ELR (cell line): ENCODE measurements at places on chromosomes 4 and X.

DNA sequence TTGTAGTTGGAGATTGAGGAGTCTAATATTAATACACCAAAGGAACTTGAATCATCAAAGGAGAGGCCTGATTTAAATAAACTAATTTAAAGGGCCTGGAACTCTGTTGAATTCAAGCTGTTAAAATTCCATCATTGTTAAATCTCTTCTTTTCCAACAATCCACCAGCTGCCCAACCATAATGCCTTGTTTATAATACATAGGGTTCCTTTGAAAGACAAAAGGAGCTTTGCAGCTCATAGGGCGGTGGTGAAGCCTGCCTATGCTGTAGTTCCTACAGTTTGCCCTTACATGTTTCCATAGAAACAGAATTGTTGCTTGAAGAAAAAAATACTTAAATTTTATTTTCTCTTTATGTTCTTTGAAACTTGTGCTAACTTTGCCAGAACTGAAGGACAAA lies 102.8 kb downstream of the GLUD2 start:
- DNase-seq = no peak

DNA sequence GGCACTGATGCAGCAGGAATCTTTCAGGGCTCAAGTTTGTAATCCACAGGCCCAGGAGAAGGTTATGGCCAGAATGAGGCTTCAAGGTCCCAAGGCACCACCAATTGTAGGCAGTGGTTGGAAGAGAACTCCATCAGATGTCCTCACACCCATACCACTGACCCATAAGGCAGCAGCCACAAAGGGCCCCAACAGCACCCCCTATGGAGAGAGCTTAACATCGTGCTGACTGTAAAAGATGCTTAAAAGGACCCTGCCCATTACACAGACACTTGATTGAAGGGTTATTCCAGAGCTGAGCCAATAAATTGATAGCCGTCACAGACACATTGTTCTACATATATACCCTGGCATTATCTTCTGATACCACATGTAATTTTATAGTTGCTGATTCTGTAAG lies 113.7 kb downstream of the SOWAHB start:
- peak; percentile 34 for DNase-seq

DNA sequence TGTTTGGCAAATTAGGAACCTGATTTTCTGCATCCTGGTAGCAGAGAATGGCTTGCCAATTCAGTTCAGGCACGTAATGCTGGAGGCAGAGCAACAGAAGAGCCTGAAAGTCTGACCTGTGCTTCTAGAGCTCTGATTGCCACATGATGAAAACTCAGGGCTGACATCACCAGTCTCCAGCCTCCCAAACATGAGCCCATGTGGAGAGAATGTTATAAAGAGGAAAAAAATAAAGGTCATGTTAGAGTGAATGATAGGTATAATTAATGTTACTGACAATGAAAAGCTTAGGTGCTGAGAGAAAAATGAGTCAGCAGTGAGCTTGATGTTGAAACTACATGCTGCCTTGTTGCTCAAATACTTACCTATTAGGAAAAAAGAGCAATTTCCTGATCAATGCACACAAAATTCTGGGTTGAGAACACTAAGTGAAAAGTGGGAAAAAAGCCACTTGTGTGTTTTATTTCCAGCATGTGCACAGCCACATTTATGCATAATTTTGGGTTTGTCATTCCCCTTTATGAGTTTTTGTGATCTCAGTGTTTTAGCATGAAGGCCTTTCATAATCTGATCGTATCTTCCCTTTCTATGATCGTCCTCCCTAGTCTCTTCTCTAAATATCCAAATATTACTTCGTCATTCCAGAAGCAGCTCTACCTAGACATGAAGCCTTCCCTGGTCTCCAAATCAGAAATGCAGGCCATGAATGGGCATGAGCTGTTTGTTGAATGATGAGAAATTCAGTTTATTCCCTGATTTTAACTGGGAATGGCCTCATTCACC lies 113.3 kb upstream of the CPEB2 start:
- no peak for DNase-seq

- no peak for DNase-seq
Measured at GRCh38 chrX:45381366-45381765, 180.7 kb upstream of the DIPK2B start.

GRCh38 chrX:38831949-38832348 lies 30.7 kb downstream of the MID1IP1 start:
- DNase-seq = no peak

DNA sequence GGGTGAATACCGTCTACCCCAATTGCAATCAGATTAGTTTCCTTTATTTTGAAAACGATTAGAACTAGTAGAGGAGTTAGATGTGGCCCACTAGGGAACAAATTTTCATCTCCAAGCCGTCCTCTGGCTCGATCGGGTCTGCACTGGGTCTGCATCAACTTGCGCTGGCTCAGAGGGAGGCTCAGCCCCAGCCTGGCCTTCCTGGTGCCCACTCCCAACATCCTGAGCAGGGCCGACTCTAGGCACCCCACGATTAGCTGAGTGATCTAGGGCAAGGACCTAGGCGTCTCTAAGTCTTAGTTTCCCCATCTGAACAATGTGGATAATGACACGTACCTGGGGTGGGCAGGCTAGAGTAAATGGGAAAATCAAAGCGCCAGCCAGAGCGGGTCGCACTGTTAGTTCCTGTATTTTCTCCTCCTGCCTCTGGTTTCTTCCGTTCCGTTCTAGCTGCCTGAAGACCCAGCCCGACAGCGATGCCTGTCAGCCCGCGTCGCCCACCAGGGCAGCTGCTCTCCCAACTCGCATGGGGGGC lies 7.7 kb upstream of the HAND2 start:
- no peak for DNase-seq

DNA sequence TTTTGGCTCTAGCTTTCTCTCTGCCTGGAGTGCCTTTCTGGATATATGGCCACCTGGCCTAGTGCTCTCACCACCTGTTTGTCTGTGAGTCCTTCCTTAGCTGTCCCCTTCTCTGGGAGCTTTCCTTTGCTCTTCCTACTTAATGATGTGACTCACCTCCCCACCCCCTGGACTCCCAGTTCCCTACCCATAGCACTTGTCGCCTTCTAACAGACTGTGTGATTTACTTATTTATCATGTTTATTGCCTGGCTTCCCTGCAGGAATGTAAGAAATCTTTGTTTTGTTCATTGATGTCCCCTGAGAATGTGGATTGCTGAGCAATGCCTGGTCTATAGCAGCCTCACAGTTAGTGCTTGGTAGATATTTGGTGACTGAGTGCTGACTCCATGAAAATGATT lies 18.9 kb downstream of the ADD1 start:
- DNase-seq = peak; percentile 48

GRCh38 chr4:20017070-20017776 lies 234.5 kb upstream of the SLIT2 start:
- DNase-seq = no peak

DNA sequence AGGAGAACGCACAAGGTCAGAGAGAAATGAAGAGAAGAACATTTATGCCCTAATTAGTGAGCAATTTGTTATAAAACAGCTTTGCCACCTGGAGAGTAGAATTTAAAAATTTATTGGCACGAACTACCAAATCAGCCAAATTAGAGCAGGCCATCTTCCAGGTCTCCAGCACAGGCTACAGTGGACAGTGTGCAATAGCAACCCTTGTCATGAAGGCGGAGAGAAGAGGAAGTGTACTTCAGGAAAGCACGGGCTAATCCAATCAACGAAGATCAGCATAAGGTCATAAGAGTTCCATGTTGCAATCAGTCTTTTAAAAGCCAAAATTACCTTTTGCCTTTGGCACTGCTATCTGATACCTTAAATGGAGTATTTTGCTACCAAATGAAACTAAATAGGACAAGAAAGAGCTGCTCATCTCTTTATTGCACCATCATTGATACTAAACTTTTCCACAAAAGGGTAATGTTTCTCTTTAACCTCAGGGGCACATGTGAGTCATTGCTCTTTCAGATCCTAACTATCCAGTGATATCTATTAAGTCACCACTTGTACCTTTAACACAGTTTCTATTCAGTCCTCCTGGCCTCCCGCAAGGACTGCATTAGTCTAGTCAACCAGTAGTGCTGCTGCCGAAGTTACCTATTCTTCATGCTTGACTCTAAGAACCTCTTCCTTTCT lies 19.9 kb downstream of the ANK2 start:
- DNase-seq = peak; percentile 36

DNA sequence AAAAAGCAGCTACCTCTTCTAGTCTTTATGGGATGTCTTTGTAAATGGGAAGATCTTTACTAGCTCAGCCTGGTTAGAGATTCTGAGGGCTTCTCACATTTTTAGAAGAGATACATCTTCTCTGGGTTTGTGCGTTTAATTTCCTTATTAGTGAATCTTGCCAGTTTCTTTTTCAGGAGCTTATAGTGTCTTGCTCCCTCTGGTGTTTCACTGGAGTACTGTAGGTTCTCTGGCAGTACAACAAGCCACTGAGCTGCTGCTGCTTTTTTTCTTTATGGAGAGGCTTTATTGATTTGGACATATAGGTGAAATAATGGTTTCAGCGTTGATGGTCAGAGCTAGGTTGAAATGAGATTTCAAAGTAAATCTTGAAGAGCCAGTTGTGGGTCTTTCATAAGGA lies 82.9 kb downstream of the LAS1L start:
- peak; percentile 35 for DNase-seq

DNA sequence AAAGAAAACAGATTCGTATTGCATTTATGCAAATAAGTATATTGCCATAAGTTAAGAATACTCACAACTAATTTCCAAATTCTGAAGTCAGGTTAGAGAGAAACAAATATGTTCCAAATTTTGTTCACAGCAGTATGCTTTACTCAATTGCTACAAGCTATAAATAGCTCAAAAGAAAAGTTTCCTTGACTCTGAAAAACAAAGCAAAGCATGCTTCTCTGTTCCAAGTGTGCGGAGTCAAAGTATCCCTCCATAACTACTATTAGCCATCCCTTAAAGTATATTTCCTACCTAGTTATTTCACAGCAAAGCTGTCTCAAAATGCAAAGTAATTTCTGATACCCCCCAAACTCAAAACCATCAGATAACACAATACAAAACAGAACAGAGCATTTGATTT lies 47.3 kb downstream of the MGST2 start:
- no peak for DNase-seq

- no peak for DNase-seq
Measured at GRCh38 chr4:41425650-41426049, 112.3 kb upstream of the LIMCH1 start.

GRCh38 chr4:109912706-109913595 lies at the start of gene EGF:
EGF (plus strand) TSS chr4:109912883; CDS start chr4:109913336, 453 bp downstream.
- DNase-seq = peak; percentile 35

DNA sequence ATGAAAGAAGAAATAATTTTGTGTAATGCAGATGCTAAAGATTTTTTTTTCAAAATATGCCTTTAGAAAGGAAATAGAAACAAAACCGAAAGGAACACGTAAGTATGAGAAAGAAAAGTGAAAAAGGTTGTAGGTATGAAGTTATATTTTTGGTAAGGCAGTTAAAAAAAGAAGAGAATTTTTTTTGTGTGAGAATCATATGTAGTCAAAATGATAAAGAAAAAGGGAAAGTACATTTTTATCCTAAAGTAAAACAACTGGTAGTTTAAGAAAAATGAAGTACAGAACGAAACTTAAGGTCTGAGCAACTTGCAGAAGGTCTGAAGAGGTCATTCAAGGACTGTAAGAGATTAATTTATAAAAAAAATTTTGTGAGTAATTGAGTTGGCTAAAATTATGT lies 164.0 kb upstream of the TRAM1L1 start:
- DNase-seq = no peak

GRCh38 chr4:128334256-128334655 lies 46.6 kb upstream of the PGRMC2 start:
- DNase-seq = no peak

DNA sequence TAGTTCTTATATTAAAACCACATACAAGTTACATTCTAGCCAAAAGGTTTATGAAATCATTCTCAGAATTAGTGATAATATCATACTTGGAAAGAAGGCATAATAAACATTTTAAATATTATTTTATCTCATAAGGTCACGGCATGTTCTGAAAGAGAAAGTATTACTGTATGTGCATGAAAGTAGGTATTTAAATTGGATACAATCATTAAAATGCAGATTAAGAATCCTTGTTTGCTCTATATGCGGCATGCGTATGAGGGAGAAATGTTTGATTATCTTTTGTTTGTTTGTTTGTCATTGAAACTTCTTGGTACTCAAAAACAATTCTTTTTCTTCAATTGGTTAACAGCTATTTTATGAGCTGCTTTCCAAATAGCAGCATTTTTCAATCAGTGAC lies 183.9 kb upstream of the TLL1 start:
- DNase-seq = no peak

- DNase-seq = no peak
Measured at GRCh38 chr4:95830651-95831050, 9.2 kb upstream of the PDHA2 start.

GRCh38 chr4:8427761-8428287 lies 12.7 kb downstream of the ACOX3 start:
- peak; percentile 37 for DNase-seq

GRCh38 chrX:56618323-56618722 lies 54.9 kb downstream of the UBQLN2 start:
- no peak for DNase-seq

GRCh38 chr4:26873391-26874026 lies 12.9 kb downstream of the STIM2 start:
- DNase-seq = no peak

- no peak for DNase-seq
Measured at GRCh38 chrX:1564750-1565683, 26.4 kb upstream of the AKAP17A start.

DNA sequence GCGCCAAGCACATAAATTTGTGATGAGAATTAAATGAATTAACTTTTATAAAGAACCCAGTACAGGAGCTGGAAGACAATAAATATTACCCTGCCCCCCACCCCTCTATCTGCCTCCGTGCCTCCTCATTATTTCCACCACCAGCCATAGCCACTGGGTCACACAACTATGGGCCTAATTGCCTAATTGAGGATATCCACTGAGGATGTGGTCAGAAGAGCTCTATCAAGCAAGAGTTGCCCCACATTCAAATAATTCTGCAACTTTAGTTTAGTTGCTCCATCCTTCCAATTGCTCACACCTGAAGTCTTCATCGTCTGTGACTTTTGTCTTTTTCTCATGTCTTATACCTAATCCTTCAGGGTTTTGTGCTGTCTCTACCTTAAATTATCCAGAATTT lies 9.5 kb upstream of the CXCL8 start:
- DNase-seq = no peak

DNA sequence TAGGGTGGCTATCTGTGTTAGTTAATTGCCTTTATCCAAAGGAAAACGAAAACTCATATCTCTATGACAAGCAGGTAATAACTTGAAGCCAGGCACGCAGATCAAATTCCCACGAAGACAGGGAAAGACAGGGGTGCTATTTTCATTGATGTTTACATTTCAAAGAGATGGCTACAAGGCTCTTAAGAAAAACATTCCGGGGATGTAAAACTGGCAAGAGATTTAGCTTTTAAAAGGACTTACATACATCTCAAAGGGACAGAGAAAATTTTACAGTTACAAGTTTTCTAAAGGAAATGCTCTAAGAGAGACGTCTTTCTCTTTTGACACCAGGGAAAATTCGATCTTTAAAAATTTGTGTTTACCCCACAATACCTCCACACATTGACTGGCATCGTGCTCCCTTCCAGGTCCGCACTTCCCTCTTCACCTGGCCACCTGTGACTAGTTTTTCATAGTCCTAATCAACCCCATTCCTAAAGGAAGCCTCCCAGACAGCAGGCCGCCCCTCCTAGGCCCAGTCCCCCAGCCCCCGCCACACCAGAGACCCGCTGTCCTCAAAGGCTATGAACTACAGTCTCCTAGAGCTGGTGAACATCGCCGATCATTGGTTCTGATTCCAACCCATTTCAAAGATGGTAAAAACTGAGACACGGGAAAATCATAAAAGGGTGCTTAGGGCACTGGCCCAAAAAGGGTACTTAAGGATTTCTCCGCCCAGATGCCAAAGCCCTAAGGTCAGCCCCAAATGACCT lies 649 bp upstream of the ARAF start:
- DNase-seq = no peak

GRCh38 chr4:56220261-56220660 lies 167.0 kb downstream of the AASDH start:
- DNase-seq = no peak
